ENCODE measurements at places on chromosomes 5 and 9. TPM values are rescaled to one million over a fixed set of nuclear protein-coding genes. Genes with fewer than 3 reads are reported as not detected.

Gene SLC25A48
- total RNA-seq: not detected

Gene CD72
- 9.0 TPM for total RNA-seq

Gene SPINK6
- not detected for total RNA-seq

Gene MYOZ3
- 0.18 TPM for total RNA-seq

Gene AUH
- 4.5 TPM for total RNA-seq

Gene INSL4
- total RNA-seq: not detected

Gene SMIM27
- 19.6 TPM for total RNA-seq

Gene PIP5K1B
- total RNA-seq: 14.5 TPM

Gene ARAP3
- 0.08 TPM for total RNA-seq

Gene STK32A
- total RNA-seq: not detected

Gene CDC20B
- total RNA-seq: not detected

Gene WDR38
- total RNA-seq: not detected

Gene SLC6A18
- total RNA-seq: not detected

Gene MAPK9
- total RNA-seq: 29.9 TPM

Gene SHLD3
- total RNA-seq: 2.8 TPM

Gene ENG
- 9.1 TPM for total RNA-seq

Gene MAMDC4
- total RNA-seq: 4.3 TPM

Gene HTR4
- total RNA-seq: not detected

Gene PRSS3
- 0.98 TPM for total RNA-seq

Gene PPIP5K2
- total RNA-seq: 66.1 TPM

Gene KDM3B
- 41.0 TPM for total RNA-seq

Gene PCDHGB2
- total RNA-seq: 0.38 TPM

Gene CSF2
- total RNA-seq: 0.85 TPM

Gene TMEM8B
- 7.6 TPM for total RNA-seq

Gene CYLC2
- total RNA-seq: not detected

Gene PPP3R2
- not detected for total RNA-seq

Gene SLC23A1
- total RNA-seq: 4.1 TPM

Gene NUTM2F
- not detected for total RNA-seq

Gene IFNK
- not detected for total RNA-seq

Gene RETREG1
- 8.0 TPM for total RNA-seq

Gene SCGB3A2
- not detected for total RNA-seq

Gene CDX1
- total RNA-seq: not detected

Gene FOXI1
- total RNA-seq: not detected

Gene FOXD4L5
- 0.21 TPM for total RNA-seq

Gene GARNL3
- 9.4 TPM for total RNA-seq

Gene RNF14
- 19.7 TPM for total RNA-seq

Gene CTXN3
- total RNA-seq: not detected

Gene TGFBI
- 0.64 TPM for total RNA-seq

Gene TSSK1B
- total RNA-seq: not detected

Gene PFN3
- total RNA-seq: not detected

Gene KLF4
- total RNA-seq: 0.26 TPM

Gene KIAA0825
- 1.3 TPM for total RNA-seq

Gene GABRP
- total RNA-seq: not detected

Gene COL27A1
- 0.10 TPM for total RNA-seq

Gene IL13
- total RNA-seq: not detected

Gene PCDHGA5
- total RNA-seq: 0.23 TPM

Gene PCDHA12
- not detected for total RNA-seq

Gene DCAF12
- total RNA-seq: 35.5 TPM

Measured in GM12878 (cell line).